ENCODE measurements at places on chromosomes 3 and 15.
A peak's percentile ranks its signal among the peaks of the same experiment; 100 is the strongest.

DNA sequence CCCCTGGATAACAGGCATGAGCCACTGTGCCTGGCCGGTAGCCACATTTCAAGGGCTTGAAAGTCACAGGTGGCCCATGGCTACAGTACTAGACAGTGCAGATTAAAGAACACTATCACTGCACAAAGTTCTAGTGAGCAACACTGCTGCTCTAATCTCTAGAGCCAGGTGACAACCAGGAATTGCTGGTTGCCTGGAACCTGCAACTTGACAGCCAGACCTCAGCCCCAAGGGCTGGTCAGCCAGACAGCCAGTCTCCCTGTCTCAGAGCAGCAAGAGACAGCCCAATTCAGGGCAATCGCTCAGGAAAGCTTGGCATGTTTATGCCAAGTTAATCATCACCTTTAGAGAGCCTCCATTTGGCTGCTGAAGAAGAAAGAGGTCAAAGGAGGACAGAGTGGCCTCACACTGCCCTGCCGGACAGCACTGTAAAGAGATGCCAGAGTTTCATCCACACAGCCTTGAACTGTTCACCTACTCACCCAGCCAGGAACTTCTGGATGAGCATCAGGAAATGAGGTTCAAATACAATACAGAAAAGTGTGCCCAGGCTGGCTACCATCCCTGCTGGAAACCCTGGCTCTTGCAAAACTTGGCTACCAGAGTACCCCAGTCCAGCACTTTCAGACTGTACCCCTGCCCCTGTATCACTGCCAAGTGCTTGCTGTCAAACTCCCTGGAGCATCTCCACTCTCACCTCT is 6.0 kb downstream of the CCDC12 start:
- DNase-seq, result no peak

GRCh38 chr15:57647071-57647790 is 55.5 kb downstream of the MYZAP start:
- DNase-seq, result no peak

DNA sequence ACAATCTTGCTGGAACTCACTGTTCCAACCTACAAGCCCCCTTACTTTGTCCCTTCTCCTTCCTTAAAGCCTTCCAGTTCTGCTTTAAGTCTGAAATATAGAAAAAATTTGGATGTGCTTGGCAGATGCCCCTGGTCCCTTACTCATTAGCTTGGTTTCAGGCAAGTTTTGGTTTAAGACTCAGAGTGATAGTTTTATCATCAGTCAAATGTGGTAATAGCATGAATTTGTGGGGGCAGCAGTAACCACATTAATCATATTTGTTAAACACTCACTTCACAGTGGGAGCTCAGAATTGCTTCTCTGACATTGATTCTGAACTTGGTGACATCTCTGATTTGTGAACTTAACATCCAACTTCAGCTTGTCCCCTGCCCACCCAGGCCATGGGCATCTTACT is 58.3 kb upstream of the ALDH1A3 start:
- peak; percentile 23 for DNase-seq

- no peak for DNase-seq
Measured at GRCh38 chr15:40845036-40845435, 1.2 kb downstream of the SPINT1 start.

DNA sequence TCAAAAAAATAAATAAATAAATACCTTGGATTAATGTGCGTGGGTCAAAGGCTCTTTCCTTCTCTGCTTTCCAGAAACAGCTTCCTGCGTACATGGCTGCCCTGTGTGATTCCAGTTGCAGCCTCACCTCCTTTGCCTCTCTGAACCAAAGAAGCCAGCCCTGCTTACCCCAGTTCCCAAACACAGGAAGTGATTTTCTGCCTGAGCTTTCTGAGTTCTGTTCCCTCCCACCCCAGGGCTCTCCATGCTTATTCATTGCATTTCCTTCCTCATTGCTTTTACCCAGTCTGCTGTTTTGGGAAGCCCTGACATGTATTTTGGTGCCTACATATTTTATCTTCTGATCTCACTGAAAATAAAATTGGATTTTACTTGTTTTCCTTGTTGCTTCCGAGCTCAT is 15.4 kb downstream of the ZSCAN2 start:
- DNase-seq, result no peak

GRCh38 chr3:58164906-58165821 is 45.6 kb downstream of the DNASE1L3 start:
- DNase-seq, result no peak

GRCh38 chr3:49722896-49723295 is 855 bp downstream of the GMPPB start:
- no peak for DNase-seq

GRCh38 chr3:141878817-141879216 is 2.4 kb downstream of the ATP1B3 start:
- DNase-seq, result no peak

DNA sequence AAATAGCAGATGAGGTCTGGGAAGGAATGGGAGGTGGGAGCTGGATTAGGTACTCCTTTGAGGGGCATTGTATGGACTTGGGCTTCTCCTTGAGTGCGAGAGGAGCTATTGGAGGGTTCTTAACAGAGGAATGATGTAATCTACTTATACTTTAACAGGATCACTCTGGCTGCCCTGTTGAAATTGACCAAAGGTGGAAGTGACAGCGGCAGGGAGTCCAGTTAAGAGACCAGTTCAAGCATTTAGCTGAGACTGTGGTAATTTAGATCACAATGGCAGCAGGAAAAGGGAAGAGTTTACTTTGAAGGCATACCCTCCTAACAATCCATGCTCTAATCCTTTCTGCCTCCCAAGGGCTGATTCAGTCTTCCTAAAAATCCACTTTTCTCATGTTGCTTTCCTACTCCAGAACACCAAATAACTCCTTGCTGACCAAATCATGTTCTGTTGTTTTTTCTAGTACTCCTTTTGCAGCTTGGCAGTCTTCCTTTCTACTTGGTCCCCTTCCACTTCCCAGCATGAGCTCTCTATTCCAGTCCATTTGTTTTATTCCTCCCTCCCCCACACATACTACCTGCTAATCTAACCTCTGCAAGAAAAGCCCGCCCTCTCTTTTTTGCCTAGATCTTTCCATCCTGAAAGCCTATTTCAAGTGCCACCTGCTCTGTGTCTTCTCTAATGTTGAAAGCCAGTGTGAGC is 139.4 kb downstream of the NECTIN3 start:
- no peak for DNase-seq

GRCh38 chr3:15964605-15965442 is 167.0 kb upstream of the ANKRD28 start:
- no peak for DNase-seq

DNA sequence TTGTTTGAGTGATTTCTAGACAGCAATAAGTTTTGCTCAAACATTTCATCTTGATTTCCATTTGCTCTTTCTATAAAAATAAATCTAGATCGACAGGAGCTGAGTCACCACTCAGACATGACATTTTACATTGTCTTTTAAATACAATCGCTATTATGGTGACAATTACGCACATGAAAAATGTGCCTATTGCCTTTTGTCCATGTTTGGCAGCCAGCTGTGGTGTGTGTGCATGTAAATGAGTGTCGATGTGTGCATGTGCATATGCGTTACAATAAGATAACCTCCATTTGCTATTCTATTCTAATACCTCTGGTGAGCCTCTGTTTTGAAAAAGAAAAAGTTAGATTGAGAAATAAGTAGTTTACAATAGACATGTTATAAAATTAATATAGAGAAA is 89.7 kb upstream of the GRM7 start:
- DNase-seq, result no peak

DNA sequence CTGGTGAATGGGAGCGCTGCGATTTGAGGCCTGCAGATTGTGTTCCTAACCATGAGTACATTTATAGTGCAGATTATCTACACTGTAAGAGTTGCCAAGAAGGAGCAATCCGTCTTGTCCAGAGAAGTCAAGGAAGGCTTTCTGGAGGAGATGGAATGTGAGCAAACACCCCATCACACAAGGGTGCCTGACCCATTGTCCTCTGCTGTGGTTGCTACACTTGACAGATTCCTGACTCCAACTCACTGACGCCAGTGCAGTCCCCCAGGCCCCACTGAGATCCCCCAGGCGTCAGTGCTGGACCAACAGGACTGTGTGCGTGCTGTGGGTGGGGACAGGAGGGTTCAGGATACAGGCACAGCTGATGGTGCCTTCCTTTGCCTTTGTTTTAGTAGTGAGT is 135.9 kb upstream of the TPM1 start:
- no peak for DNase-seq

DNA sequence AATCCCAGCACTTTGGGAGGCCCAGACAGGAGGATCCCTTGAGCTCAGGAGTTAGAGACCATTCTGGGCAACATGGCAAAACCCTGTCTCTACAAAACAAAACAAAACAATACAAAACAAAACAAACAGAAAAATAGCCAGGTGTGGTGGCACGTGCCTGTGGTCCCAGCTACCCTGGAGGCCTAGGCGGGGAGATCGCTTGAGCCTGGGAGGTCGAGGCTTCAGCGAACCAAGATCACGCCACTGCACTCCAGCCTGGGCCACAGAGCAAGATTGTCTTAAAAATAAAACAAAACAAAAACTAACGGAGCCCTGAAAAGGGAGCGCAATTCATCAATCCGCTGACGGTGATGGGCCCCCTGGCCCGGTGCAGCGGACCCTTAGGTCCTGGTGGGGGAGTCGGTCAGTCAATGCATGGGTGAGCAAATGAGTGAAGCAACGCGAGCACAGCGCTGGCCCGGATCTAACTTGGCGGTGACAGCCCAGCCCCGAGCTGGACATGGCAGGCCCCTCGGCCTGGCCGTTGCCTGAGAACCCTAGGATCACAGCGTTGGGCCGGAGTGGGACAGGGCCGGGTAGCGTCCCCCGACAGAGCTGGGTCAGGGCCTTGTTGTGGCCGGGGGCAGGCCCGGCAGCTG is 52.4 kb upstream of the BLM start:
- DNase-seq, result no peak

- no peak for DNase-seq
Measured at GRCh38 chr3:100796556-100796955, 87.3 kb downstream of the TFG start.

GRCh38 chr3:123798550-123798949 is 85.6 kb downstream of the MYLK start:
- no peak for DNase-seq

DNA sequence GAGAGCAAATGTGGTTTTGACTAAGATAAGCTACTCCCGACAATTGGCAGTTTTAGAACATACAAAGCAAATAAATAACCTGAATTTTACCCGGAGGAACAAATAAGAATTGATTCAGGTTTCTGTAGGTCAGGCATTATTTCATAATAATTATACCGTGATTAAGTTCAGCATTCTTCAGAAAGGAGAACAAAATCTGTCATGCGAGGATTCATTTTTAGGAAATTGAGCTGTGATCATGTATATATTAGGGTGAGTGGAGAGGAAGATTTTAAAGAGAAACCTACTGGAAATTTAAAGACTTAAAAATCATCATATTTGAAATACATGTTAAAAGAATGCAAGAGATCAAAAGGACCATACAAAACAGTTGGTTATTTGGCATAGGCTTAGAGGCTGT is 20.5 kb downstream of the ZNF609 start:
- DNase-seq, result no peak

DNA sequence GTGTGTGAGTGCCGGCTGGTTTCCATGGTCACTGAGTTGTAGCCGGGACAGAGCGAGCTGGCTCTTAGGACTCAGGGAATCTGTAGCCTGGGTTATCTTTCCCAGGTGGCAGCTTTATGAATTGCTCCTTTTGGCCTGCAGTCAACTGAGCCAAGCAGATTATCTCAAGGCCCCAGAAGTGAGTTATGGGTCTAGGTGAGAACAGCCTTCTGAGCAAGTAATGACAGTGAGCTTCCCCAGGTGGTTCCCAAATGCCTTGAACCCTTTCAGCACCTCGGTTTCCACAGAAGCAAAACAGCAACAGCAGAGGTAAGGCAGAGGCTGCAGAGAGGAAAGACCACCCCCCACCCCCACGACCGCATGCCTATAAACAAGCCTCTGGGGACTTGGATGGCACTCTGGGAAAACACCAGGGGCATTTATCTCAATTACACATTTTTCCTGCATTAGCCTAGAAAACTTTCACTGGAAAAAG is 56.7 kb upstream of the DGKG start:
- no peak for DNase-seq

GRCh38 chr3:136938334-136938733 is 19.4 kb upstream of the IL20RB start:
- no peak for DNase-seq

DNA sequence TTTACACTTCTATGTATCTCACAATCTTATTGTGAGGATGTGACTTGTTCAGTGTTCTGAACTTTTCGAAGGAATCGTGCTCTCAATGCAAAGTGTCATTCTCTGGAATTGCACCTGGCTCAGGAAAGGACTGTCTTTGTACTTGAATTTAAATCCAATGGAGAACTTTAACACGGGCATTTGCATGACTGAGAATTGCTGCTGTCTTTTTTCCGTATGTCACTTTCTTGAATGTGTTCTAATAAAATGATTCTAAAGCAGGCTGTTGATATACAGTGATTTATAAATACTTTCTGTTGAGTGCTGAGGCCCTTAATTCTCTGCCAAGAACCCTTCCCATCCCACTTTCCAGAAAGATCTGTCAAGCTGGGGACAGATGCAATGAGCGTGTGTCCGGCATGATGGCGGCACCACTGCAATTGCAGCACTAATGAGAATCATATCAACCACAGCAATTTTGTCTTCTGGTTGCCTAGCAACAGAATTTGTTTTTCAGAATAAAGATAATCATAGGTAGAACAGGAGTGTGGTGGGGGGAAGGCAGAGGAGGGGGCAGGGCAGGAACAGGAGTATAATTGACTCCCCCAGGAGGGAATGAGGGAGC is 210.6 kb upstream of the UMPS start:
- DNase-seq, result no peak

- no peak for DNase-seq
Measured at GRCh38 chr15:96766366-96766765, 435.9 kb downstream of the NR2F2 start.

DNA sequence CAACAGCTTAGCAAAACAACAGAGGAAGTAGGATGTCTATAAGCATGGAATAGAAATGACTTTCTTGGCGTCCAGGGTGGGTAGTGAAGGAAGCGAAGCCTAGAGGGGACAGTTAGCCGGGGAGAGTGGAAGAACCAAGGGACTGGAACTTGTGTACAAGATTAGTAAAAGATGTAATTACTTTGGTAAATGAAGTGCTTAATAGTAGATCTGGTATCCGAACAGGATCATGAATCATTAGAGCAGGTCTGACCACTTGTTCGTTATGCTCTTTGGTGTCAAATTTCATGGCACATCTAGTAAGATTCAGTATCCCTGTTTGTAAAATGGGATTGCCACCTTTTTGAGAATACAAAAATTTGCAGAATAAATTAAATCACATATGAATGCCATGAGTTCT is 112.5 kb upstream of the MLF1 start:
- DNase-seq, result no peak

- DNase-seq, result no peak
Measured at GRCh38 chr3:109926376-109926775, 589.0 kb upstream of the DPPA4 start.

DNA sequence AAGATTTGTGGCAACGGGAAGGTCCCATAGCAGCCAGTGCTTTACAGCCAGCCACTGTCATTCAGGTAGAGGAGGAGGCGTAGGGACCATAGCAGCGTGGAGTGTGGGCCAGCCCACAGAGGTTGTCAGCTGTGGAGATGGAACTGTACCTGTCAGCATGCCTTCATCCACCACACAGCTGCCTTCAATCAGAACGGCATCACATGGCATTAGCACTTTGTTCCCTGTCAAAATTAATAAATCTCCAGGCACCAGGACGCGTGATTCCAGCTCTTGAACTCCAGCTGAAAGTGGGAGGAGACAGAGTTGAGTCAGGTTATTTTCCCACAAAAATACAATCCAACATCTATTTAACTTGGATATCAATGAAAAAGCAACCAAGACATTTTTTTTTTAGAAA is 84.0 kb downstream of the ATP13A4 start:
- no peak for DNase-seq

GRCh38 chr3:171401432-171401831 is 58.8 kb downstream of the TNIK start:
- no peak for DNase-seq

- DNase-seq, result no peak
Measured at GRCh38 chr3:121836481-121836880, 1.5 kb downstream of the EAF2 start.
